ENCODE measurements at places on chromosomes 6 and 20.

DNA sequence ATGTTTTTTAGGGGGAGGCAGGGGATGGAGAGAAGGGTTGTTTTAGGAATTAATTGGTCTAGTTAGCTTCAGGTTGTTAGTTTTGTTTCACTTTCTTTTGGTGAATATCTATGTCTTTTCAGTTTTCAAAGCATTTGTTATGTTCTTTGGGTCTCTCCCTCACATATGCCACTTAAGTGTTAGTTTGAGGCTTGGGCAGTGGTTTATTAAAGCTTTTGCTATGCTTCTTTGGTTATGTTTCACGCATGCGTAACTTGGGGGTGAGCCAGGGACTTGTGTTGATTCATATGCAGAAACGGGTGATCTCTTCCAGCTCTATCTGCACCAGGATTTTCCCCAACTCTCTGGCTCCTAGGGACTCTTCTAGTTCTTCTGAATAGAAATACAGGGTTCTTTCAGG, 11.4 kb upstream of the MMS22L start:
- H3K27me3 ChIP-seq, result peaks cover 41% of the 10 kb centered on the region
- no peak overlapping the region for H3K27ac ChIP-seq
- DNase-seq, result no peak
- no peaks in the 10 kb centered on the region for H3K36me3 ChIP-seq

GRCh38 chr6:156538875-156539660, 238.1 kb upstream of the ARID1B start:
- DNase-seq, result no peak
- peaks cover 14% of the 10 kb centered on the region for H3K27me3 ChIP-seq
- H3K36me3 ChIP-seq, result no peaks in the 10 kb centered on the region

GRCh38 chr20:16622501-16622900, 49.3 kb upstream of the KIF16B start:
- H3K36me3 ChIP-seq, result no peaks in the 10 kb centered on the region
- no peak for DNase-seq
- no peak overlapping the region for H3K27ac ChIP-seq
- peaks cover 7% of the 10 kb centered on the region for H3K27me3 ChIP-seq
- H3K4me3 ChIP-seq, result no peak overlapping the region

- H3K4me3 ChIP-seq, result no peak overlapping the region
- H3K27me3 ChIP-seq, result peaks cover 3% of the 10 kb centered on the region
- H3K4me1 ChIP-seq, result peaks cover 13% of the 10 kb centered on the region
- H3K36me3 ChIP-seq, result no peaks in the 10 kb centered on the region
These were observed 1.1 kb upstream of the KLHL32 start for GRCh38 chr6:96923400-96923799.

- H3K27me3 ChIP-seq, result peaks cover 11% of the 10 kb centered on the region
- H3K4me3 ChIP-seq, result no peak overlapping the region
- no peak for DNase-seq
- H3K4me1 ChIP-seq, result peaks cover 12% of the 10 kb centered on the region
These were observed 43.4 kb upstream of the CDYL start for GRCh38 chr6:4732691-4733315.

- no peaks in the 10 kb centered on the region for H3K36me3 ChIP-seq
- H3K4me1 ChIP-seq, result no peaks in the 10 kb centered on the region
- DNase-seq, result no peak
- H3K27ac ChIP-seq, result no peak overlapping the region
- H3K4me3 ChIP-seq, result no peak overlapping the region
- peaks cover 18% of the 10 kb centered on the region for H3K27me3 ChIP-seq
These were observed 44.9 kb upstream of the BCAS1 start for GRCh38 chr20:54115172-54115854.

DNA sequence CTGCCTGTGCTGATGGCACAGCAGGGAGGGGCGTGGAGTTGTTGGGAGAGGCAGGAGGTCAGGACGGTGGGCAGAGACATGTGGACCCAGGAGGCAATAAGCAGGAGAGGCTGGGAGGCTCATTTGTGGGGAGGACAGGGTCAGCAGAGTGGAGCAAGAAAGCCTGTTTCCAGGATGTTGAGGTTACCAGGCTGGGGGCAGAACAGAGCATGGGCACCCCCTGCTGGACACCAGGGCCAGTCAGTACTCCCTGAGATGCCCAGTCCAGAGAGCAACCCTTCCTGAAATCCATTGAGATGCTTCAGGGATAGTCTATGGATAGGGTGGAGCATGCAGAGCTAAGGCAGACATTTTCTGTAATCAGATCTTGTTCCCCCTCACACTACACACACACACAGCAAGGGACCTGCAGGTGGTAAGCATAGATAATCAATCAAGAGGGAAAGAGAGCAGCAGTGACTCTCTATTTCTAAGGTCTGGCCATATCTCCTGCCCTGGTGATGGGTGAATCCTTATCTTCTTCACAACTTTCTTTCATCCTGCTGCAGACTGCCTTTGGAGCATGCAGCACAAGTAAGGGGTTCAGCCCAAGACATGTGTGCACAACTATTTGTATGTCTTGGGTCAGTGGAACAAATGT, 41.7 kb downstream of the MOCS1 start:
- peaks cover 7% of the 10 kb centered on the region for H3K4me1 ChIP-seq
- H3K4me3 ChIP-seq, result no peak overlapping the region
- peak; percentile 20 for DNase-seq
- no peaks in the 10 kb centered on the region for H3K36me3 ChIP-seq

- H3K36me3 ChIP-seq, result no peaks in the 10 kb centered on the region
- no peak overlapping the region for H3K27ac ChIP-seq
- DNase-seq, result no peak
- no peaks in the 10 kb centered on the region for H3K4me1 ChIP-seq
- H3K27me3 ChIP-seq, result no peaks in the 10 kb centered on the region
- H3K4me3 ChIP-seq, result no peak overlapping the region
These were observed 19.3 kb upstream of the RNGTT start for GRCh38 chr6:88982720-88983119.

Measured in stimulated activated naive B cell treated with anti-CD40 and anti-IgM and Interleukin-4, amounts not matched to agents 10 μg/mL and 1 μg/mL and 100 μg/mL, for 72 hours (primary cell).